ENCODE measurements at places on chromosomes 3 and 15.

DNA sequence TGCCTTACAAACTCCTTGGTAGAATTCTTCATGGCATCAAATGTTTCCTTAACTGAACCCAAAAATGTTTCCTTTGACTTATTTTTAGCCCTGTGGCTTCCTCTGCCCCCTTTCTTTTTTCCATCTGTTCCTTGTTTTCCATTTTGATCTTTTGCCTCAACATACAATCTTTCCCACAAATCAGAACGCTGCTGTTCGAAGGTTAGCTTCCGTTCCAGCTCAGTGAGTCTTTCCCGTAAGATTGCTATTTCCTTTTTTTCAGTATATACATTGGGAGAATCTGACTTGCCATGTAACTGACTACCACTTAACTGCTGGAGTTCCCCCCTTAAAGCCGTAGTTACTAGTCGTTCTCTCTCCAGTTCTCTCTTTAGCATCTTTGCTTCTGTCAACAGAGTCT, 41.2 kb downstream of the PIGB start:
- DNase-seq = no peak

DNA sequence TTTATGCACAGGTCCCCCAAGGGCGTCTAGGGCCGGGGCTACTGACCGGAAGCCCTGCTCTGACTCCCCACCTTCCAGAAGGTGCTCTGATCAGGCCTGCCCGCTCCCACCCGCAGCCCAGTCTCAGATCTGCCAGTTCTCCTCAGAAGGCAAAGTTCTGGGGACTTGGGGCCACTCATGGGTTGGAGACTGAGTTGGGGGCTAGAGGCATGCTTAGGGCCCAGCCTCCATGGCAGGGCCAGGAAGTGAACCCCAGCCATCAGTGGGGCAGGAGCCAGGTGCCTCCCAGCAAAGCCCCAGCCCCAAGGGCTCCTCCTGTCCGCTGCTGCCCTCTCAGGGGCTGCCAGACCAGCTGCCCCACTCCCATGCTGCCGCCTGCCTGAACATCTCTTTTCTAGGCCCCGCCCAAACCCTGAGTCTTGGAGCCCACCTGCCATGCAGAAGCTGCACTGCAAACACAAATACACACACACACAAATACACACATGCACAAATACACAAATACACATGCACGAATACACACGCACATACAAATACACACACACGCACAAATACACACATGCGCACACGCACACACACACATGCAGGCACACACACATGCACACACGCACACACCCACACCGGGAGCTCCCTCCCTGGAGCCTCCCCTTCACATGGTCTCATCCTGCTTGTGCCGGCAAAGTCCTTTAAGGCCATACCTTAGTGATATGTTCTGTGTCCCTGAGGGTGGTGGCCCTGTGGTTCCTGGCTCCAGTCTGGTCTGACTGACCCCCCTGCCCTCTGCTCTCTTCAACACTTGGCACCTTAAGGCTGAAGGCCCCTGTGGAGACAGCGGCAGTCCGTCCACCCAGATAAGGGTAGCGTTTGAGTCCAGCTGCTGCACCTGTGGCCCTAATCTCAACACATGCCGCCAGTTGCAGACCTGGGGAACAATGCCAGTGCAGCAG, 59.2 kb upstream of the KLF13 start:
- no peak for DNase-seq

DNA sequence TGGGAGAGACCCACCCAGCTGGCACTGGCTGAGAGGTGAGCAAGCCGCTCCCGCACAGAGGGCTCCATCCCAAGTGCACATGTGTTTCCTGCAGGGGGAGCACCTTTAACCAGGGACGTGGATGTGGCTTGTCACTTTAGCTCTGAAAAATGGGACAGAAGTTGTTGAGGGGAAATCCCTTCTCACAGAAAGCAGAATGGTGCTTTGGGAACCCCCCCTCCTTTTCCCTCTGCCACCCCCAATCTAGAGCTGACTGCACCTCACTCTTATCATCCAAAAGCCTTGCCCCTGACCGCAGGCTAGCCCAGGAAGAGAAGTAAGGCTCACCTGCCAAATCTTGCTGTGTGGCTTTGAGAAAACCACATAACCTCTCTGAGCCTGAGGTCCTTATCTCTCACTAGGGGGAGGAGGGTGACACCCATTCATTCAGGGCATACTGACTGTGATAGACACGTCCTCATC, 77.9 kb downstream of the RPN1 start:
- DNase-seq = no peak

- no peak for DNase-seq
Measured at GRCh38 chr3:124731760-124732159, 1.5 kb downstream of the UMPS start.

GRCh38 chr3:186254676-186255650, 107.1 kb downstream of the DGKG start:
- no peak for DNase-seq

DNA sequence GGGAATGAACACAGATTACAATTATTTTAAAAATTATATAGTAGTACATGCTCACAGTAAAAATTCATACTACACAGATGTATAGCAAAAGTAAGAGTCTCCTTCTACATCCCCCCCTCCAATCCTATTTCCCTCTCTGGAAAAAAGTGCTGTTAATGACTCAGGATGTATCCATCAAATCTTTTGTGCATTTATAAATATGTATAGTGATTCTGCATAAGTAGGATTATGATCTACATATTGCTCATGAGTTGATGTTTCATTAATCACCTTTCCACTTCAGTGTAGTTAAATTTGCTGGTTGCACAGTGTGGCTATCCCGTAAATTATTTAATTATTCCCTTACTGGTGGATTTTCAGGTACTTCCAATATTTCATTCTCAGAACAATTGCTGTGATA, 25.3 kb downstream of the ARL14 start:
- DNase-seq = no peak

DNA sequence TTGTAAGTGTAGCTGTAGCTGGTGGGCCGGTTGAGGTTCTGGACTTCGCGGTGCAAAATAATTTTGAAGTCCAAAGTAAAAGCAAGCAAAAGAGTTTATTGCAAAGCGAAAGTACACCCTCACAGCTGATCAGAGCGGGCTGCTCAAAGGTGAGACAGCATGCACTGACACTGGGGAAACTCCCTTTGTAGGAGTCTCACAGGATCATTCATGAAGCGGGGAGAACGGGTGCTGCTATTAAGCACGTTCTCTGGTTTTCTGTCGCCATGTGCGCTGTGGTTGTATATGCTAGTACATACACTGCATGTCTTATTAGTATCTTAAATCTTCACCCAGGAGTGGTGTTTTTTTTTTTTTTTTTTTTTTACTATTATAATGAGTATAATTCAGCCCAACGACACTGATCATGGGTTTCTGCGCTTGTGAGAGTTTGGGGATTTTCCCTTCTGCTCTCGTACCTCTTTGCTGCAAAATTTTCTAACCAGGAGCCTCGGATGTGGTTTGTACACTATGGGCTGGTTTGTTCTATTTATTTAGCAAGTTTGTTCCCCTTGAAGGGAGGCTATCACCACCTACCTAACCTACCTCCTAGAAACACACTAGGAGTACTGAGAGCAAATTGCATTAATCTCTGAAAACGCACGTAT, 1.4 kb upstream of the AP4E1 start:
- DNase-seq = no peak

GRCh38 chr3:8246070-8246469, 255.6 kb upstream of the LMCD1 start:
- no peak for DNase-seq

DNA sequence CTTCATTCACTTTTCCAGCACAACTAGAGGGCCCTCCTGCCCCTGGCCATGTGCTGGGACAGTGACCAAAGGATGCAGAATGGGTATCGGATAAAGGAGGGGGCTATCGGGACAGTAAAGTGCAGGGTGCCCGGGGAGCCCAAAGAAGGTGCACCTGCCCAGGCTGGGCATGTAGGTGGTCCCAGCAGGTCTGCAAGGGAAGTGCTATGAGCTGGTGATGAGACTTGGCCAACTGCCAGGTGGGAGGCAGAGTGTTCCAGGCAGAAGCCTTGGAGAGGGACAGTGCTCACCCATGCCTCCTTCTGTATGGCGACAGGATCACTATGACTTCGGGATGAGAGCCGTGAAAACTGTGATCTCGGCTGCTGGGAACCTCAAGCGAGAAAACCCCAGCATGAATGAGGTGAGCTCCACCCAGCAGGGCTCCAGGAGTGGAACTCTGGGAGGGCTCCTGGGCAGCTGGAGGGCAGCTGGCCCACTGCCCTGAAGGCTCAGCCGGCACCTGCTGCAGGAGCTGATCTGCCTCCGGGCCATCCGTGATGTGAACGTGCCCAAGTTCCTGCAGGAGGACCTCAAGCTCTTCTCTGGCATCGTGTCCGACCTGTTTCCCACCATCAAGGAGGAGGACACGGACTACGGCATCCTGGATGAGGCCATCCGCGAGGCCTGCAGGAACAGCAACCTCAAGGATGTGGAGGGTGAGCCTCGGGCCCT, 48.4 kb downstream of the DNAH1 start:
- no peak for DNase-seq

GRCh38 chr3:99128725-99129505, 227.4 kb upstream of the DCBLD2 start:
- no peak for DNase-seq

DNA sequence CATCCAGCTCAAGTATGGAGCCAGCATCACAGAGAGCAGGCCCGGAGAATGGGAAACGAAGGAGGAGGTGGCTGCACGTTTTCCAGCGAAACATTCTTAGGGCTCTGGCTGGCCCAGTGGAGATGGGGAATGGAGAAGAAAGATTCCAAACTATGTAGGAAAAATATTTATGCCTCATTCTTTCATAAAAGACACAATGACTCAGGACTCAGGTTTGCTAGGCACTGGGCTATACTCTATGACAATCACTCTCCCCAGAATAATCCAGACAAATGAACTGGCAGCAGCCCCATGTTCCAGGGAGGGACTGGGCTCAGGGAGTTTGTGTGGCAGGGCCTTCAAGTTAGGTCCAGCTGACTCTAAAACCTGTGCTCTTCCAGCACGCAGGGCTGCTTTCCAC, 110.8 kb upstream of the RAD18 start:
- DNase-seq = no peak

DNA sequence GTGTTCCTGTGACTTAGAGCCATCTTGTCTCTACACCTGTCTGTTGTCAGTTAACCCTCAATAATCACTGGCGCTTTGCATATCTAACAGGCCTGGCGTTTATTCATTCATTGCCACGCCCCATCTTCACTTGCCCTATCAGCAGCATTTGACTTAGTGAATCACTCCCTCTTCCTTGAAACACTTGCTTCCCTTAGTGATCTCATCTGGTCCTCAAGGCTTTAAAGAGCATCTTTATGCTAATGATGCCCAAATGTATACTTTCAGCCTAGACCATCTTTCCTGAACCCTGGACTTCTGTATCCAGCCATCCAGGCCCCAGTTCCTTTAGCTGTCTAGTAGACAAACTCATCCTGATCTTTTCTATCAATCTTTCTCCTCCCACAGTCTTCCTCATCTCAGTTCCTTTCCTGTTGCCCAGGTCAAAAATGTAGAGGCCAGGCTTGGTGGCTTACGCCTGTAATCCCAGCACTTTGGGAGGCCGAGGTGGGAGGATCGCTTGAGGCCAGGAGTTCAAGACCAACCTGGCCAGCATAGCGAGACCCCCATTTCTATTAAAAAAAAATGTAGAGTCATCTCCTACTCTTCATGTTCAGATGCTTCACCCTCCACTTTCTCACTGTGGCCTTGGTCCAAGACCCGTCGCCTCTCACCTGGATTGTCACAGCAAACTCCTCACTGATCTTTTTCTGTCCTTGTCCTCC, 1.4 kb upstream of the IGDCC4 start:
- DNase-seq = no peak

DNA sequence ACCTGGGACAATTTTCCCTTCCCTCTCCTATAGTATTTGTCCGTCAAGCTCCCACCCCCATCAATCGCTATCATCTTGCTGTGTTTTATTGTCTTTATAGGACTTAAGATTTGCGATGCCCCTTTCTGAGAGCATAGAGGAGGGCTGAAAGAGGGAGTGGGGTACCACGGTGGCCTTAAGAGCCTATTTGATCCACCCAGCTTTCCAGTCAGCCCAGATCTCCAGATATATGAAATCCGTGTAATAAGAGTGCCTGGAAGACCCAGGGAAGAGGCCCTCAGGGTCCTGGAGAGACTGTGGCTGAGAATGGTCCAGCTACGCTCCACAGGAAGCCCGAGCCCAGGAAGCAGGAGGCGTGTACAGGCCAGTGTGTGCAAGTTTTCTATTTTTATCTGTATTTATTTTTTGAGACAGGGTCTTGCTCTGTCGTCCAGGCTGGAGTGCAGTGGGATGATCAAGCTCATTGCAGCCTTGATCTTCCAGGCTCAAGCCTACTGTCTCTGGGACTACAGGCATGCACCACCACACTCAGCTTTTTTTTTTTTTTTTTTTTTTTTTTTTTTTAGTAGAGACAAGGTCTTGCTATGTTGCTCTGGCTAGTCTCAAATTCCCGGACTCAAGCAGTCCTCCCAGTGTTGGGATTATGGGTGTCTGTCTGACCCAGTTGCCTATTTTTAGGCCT, 964 bp upstream of the NCKIPSD start:
- DNase-seq = no peak

DNA sequence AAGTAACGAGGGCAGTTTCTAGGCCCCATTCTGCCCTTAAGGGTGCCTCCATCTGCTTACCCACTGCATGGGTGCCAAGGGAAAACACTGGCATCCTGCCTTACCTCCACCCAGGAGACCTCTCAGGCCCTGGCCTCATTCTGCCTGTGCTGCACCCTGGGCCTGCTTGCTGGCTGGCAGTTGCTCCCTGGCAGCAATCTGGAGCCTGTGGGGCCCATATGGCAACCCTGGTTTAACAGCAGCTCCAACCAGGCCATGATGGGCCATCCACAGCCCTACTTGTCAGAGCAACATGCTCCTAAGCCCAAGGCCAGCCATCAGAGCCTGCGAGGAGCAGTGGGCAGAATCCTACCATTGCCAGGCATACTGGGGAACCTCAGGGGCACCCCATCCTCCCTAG, 3.7 kb downstream of the C3orf18 start:
- no peak for DNase-seq

DNA sequence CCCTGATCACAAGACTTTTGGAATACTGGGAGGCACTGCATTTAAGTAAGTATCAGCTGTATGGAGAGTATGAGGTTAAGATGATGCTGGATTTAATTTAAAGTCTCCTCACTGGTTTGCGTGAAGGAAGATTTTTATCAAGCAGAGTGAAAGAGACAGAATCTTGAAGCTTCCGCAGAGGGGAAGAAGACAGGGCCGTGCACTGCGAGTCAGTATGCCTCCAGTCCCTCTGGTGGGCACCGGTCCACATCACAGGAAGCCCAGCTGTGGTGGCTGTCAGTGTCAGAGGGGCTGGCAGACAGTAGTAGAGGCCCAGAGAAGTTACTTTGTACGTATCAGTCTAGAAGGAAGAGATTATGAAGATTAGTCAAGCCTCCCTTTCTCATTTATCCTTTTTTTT, 379.0 kb upstream of the TPRG1 start:
- DNase-seq = no peak

GRCh38 chr3:159859836-159860235, 128.8 kb upstream of the IL12A start:
- DNase-seq = no peak

GRCh38 chr3:114427285-114428043, 133.6 kb downstream of the TIGIT start:
- DNase-seq = no peak

GRCh38 chr3:46536758-46537157, 29.3 kb downstream of the LRRC2 start:
- DNase-seq = no peak

Measured in uterus (tissue), 4 donors.